ENCODE measurements at places on chromosomes 12 and 14. TPM values are rescaled to one million over a fixed set of nuclear protein-coding genes. Genes with fewer than 3 reads are reported as not detected.
A peak's percentile ranks its signal among the peaks of the same experiment; 100 is the strongest.

Gene FGF6
- total RNA-seq: not detected

Gene MGAT4C
- total RNA-seq: not detected

DNA sequence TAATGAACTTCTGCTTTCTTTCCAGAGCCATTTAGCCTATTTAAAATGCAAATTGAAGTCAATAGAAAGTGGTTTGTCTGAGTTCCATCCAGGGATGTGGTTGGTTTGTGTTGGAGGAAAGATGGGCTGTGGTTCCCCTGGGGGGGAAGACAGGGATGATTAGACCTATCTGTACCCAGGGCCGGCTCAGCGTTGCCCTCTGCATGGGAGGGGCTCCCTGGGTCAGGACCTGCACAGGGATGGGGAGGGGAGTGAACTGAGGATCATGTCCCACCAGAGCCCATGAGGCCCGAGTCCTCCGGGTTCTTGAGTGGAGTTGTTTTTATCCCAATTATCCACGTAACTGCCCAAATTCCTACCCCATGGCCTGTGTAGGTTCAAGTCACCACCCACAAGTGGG, 76.9 kb upstream of the SFSWAP start:
- DNase-seq: no peak

DNA sequence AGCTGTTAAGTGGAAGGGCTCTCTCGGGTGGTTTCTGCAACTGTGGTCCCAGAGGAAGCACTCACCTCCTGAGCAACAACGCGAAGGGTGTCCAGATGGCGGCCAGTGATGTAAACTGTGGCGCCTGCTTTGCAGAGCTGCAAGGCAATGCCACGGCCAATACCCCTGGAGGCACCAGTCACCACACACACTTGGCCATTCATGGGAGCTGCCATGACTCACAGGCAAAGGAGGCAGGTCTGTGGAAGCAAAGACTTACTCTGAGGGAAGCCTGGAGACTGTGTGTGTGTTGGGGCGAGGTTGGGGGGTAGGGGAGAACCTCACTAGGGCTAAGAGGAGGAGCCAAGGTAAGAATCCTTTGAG, 707 bp downstream of the DHRS1 start:
- peak; percentile 67 for DNase-seq

DNA sequence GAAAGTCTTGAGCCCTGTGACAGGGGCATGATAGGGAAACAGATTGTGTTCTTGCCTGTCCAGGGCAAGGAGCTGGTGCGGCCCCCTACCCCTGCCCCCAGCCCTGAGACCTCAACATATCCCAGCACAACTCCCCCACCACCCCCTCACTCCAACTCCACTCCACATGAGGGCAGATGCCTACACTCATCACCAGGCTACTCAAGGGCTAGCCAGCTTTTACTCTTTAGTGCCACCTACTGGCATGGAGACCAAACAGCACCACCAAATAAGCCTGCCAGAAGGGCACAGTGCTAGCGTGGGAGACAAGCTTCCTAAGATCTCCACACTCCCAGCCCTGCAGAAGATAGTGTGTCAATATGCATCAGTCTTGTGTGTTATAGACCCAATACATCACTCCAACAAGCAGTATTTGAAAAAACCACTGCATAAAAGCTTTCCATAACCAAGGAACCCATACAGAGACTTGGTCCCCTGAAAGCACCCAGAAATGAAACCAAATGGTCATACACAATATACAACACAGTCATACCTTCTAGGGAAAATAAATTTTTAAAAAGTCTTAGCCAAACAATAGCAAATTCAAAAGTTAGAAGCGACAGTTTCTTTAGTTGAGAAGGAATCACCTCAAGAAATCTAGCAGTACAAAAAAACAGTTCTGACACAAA, 154.4 kb downstream of the KCNK10 start:
- peak; percentile 37 for DNase-seq

DNA sequence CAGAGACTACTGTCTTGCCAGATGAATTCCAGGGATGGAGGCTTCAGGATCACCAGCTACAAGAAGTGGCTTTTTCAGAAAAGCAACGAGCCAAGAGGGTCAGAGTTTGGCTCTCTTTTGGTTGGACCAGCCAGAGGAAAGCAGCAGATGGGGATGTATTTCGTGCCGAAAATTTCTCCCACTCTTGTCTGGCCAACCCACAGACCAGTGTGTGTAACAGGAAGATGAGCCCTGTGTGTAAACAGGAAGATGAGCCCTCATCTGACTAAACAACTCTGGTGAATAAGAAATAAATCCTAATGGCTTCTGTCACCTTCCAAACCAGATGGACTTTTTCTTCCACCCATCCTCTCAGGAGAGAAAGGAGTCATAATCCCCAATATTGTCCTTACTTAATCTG, 13.1 kb downstream of the GPR68 start:
- no peak for DNase-seq

GRCh38 chr14:72513965-72514659, 379.8 kb downstream of the DPF3 start:
- DNase-seq: peak; percentile 59

- peak; percentile 3 for DNase-seq
Observed at GRCh38 chr12:55906056-55906455, 21.6 kb downstream of the PYM1 start.

Data from myocyte (in vitro differentiated cells).